Stimulated activated CD8-positive, alpha-beta memory T cell treated with anti-CD3 and anti-CD28 coated beads, Interleukin-4, amount 100 ng/mL, for 4 hours (primary cell): ENCODE measurements at places on chromosomes 13 and 19.

- no peak for DNase-seq
Measured at GRCh38 chr13:31846961-31847752, 107.8 kb downstream of the RXFP2 start.

GRCh38 chr13:21671620-21672286 lies 880 bp downstream of the FGF9 start:
- no peak for DNase-seq

DNA sequence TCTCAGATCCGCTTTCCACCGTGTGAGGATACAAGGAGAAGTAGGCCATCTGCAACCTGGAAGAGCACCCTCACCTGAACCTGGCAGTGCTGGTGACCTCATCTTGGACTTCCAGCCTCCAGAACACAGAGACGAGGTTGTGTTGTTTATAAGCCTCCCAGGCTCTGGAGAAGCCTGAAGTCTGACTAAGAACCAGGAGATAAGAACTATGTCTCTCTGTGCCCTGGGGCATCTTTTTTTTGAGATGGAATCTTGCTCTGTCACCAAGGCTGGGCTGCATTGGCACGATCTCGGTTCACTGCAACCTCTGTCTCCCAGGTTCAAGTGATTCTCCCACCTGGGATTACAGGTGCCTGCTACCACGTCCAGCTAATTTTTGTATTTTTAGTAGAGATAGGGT lies 14.5 kb downstream of the FCGBP start:
- DNase-seq = no peak

DNA sequence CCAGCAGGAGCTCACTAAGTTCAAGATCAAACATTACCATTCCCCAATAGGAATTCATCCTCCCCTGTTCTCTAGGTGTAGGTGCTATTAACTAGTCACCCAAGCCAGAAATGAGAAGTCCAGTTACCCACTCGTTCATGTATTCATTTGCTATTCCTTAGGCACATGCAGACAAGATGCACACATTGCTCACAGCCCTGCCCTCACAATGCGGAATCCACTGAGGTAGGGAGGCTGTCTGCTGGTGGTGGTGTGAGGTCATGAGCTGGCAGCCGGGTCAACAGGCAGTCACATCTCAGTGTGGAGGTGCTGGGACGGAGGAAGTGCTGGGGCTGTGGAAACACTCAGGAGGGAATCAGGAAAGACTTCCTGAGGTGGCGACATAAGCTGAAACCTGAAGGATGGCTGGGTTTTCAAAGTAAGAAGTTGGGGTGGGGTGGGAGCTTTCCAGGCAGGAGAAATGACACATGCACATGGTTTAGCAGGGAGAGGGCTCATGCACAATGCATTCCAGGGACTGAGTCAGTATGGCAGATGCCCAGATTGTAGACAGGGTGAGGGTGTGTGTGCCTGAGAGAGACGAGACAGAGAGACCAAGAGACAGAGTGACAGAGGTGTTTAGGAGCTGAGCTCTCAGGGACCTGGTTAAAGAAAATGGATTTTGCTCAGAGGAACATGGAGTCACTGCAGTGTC lies 117.6 kb downstream of the USP12 start:
- no peak for DNase-seq

GRCh38 chr19:32870981-32871451 lies 1.4 kb upstream of the SLC7A9 start:
- DNase-seq = no peak

- no peak for DNase-seq
Measured at GRCh38 chr13:91313581-91313980, 33.9 kb upstream of the MIR17HG start.

DNA sequence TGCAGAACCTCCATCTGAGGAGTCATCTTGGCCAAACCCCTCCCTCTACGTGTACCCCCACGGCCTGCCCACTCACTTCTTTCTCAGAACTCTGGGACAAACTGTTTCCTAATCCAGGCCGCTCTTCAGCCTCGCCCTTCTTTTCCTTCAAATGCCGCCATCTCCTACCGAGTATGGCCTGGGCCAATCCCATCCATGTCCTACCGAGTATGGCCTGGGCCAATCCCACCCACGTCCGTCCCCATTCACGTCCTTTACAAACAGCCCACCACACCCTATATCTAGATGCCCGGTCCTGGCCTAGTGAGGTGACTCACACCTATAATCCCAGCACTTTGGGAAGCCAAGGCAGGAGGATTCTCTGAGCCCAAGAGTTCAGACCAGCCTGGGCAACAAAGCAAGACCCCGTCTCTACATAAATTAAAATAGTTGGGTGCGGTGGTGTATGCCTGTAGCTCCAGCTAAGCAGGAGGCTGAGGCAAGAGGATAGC lies 1.1 kb downstream of the TMEM160 start:
- no peak for DNase-seq

DNA sequence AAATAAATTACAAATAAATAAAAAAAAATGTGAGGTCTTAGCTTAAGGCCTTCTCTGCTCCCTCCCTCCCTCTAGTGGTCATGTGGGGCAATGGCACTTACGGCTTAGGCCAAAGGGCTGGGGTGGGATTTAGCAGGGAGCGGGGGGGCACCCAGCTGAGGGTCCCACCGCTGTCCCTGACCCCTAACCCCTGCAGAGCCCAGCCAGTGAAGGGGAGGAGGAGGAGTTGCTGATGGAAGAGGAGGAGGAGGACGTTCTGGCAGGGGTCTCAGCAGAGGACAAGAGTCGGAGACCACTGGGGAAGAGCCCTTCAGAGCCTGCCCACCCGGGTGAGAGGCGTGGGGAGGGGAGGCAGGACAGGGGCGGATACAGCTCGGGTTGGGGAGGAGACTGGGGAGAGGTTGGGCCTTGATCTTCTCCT lies 9.3 kb downstream of the MPND start:
- peak; percentile 22 for DNase-seq

- DNase-seq = no peak
Measured at GRCh38 chr19:10061717-10062310, 24.3 kb upstream of the SHFL start.

DNA sequence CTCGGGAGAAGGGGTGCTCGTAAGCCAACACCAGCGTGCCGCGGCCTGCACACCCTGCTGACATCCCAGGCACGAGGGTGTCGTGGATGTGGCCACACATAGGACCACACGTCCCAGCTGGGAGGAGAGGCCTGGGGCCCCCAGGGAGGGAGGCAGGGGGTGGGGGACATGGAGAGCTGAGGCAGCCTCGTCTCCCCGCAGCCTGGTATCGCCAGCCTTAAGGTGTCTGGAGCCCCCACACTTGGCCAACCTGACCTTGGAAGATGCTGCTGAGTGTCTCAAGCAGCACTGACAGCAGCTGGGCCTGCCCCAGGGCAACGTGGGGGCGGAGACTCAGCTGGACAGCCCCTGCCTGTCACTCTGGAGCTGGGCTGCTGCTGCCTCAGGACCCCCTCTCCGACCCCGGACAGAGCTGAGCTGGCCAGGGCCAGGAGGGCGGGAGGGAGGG lies 2.4 kb downstream of the IZUMO4 start:
- no peak for DNase-seq

DNA sequence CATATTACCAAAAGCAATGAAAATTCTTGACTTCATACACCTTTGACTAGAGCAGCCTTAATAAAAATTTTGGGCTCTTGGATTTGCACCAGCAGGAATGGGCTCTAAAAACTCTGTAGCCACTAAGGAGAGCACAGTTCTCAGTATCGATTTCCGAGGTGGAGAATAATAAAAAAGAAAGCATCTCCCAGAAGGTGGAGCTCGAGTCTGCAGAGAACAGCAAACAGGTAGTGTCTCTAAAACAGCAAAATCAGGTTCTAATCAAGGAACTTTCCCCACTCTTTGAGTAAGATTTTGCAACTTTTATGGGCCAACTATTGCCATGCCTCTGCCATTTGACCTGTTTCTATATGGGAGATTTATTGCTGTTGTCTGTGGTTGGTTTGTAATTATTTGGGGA lies 258.7 kb upstream of the GPC6 start:
- DNase-seq = no peak

GRCh38 chr13:38680912-38681311 lies 6.0 kb upstream of the FREM2 start:
- no peak for DNase-seq

GRCh38 chr13:59587971-59588716 lies 575.6 kb downstream of the DIAPH3 start:
- no peak for DNase-seq

- no peak for DNase-seq
Measured at GRCh38 chr19:858868-859843, at the start of gene CFD. Gene CFD (plus strand): TSS chr19:859664. CDS start chr19:859690, 26 bp downstream.

DNA sequence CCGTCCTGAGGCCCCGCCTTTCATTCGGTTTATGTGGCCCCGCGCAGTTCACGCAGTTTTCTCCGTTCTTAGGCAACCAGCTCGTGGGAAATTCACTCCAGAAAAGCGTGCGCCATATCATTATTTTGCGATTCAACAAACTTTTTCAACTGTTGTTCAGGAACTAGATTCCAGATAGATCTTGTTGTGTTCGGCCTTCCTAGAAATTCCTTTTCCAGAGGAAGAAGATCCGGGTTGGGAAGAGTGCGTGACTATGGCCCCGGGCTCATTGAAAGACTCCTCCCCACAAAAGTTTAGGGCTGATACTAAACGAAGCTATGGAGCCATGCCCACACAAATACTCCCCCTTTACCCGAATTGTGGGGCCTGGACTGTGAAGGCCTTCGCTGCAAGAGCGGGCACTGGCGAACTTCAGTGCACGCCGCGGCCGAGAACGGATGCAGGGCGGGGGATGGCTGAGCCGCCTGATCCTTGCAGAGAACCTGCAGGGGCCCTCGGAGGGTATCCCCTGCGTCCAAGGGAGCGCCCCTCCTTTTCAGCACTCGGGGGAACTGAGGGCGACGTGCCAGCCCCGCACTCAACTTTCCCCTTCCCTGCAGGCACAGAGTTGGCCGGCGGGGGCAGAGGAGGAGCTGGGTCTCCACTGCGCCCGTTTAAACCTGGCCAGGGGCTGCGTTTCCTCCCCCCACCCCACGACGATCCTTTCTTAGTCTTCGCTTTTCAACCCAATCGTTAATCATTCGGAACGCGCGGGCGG lies 904 bp upstream of the SOX1 start:
- DNase-seq = no peak

DNA sequence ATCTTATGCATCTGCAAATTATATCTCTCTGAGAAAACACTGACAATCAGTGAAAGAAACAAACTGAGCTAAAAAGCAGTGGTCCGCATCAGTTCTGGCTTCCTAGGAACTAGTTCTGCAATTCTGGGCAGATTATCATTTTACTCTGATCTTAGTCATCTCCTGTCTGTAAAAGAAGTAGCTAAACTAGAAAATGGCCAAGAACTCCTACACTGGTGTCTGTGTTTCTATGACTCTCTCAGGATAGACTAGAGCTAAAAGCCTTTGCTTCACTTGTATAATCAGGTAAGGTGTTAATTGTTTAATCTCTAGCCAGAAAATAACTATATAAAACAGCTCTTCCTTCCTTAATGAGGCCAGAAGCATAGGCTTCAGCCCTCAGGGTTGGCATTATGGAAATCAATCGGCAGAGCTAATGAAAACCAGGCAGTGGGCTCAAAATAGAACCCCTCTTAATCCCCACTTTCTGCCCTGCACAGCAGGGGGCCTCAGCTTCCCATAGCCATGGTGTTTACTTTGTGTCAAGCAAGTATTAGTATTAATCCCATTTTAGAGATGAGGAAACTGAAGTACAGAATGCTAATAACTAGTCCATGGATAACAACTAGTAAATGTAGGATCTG lies 459.2 kb downstream of the FGF14 start:
- DNase-seq = no peak

DNA sequence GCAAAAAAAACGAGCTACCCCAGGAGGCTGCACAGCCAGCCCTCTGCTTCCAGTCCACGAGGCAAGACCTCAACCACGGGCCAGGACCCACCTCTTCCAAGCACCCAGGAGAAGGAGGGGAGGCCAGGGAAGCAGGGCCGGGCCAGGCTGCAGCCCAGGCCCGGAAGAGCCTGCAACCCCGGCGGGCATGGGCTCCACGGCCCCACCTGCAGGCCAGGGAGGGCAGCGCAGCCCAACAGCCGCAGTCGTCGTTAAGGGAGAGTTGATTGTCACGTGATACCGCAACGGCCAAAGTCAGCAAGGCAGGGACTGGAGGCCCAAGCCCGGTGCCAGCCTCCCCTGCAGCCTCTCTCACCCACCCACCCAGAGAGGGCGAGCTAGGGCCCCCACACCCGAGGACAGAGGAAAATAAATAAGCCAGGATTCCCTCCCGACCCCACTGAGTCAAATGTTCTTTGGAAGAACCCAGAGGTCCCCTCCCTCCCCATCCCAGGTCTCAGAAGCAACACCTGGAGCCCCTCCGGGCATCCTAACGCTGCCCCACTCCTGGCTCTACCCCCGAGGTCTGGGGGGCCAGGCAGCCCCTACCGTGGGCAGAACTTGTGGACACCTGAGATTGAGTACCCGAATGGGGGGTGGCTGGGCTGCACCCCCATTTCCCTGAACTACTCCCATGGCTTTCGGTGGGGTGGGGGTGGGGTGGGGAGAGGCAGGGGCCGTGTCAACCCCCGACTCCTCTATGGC lies 5.2 kb upstream of the REXO1 start:
- DNase-seq = peak; percentile 47

DNA sequence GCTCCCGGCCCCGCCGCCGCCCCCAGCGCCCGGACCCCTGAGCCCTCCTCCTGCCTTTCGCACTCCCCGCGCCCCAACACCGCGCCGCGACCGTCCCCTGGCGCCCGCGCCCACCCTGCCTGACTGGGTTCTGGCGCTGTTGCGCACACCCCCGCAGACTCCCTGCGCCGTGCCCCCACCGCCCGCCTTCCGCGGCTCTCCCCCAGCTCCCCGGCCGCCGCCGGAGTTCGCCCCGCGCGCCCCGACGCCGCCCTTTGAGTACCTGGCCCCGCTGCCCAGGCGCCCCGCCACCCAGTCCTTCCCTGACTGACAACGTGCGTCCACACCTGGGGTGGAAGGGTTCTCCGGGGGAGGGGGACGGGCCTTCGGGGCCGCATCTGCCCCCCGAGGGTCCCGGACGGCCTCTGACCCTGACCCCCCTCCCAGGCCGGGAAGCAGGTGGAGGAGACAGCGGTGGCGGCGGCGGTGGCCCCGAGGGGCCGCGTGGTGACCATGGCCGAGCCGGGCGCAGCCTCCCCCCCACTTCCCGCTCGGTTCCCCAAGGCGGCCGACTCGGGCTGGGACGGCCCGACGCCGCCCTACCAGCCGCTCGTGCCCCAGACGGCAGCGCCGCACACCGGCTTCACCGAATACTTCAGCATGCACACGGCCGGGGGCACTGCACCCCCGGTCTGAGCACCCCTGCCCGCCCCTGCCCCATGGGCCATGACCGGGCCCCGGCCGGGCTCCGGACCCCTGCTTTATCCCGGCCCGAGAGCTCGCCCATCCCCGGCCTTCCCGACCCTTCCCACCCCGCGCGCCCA lies 1.4 kb upstream of the MEGF8 start:
- no peak for DNase-seq

DNA sequence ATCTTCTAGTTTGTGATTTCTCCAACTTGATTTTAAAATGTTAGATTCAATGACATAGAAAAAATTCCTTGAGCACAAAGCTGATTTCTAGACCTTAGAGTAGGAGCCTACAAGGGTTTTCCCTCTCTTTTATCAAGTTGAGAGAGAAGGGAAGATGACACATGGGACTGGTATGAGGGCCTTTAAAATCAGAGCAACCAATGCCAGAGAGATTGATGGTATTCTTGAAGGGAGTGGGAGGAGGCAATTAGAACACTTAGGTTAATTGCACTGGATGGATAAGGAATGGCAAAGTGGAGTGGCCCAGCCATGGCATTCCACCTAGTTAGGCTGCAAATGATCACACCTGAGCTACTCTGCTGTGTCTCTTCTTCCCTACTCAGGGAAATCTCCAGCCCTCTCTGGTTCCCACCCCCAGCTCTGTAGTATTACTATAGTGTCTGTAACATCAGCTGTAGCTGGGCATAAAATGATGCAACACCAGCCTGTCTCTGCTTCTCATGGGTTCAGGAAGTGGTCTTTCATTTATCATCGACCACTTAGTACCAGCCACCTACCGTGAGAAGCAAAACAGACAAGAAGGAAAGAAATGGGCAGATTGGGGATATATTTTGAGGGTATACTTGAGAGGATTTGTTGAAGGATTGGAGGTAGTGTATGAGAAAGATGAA lies 333.6 kb downstream of the DLEU7 start:
- DNase-seq = no peak
